ENCODE measurements at places on chromosomes 16 and 17. TPM values are rescaled to one million over a fixed set of nuclear protein-coding genes. Genes with fewer than 3 reads are reported as not detected.

FBXW10B gene
- total RNA-seq: 1.1 TPM

CMTM2 gene
- not detected for total RNA-seq

GLOD4 gene
- total RNA-seq: 54.0 TPM

RPTOR gene
- 30.7 TPM for total RNA-seq

SSTR5 gene
- not detected for total RNA-seq

GRCh38 chr16:11078812-11079459 lies 134.6 kb downstream of the CLEC16A start:
- DNase-seq: peak; percentile 59

DNA sequence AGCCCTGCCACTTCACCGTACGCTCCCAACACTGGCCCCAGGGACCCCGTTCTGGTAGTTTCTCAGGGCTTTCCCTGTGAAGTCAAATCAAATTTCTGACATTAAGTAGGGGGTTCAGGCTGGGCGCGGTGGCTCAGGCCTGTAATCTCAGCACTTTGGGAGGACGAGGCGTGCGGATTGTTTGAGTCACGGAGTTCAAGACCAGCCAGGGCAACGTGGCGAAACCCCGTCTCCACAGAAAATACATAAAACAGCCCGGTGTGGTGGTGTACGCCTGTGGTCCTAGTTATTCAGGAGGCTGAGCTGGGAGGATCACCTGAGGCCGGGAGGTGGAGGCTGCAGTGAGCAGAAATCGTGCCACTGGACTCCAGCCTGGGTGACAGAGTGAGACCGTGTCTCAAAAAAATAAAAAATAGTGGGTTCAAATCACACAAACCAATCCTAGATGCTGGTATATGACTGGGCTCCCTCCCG lies 632 bp downstream of the CYBC1 start:
- no peak for DNase-seq

GRCh38 chr17:8147141-8147804 lies 4.9 kb downstream of the PER1 start:
- peak; percentile 90 for DNase-seq

GRCh38 chr16:12539185-12539929 lies 264.3 kb downstream of the CPPED1 start:
- DNase-seq: no peak

DNA sequence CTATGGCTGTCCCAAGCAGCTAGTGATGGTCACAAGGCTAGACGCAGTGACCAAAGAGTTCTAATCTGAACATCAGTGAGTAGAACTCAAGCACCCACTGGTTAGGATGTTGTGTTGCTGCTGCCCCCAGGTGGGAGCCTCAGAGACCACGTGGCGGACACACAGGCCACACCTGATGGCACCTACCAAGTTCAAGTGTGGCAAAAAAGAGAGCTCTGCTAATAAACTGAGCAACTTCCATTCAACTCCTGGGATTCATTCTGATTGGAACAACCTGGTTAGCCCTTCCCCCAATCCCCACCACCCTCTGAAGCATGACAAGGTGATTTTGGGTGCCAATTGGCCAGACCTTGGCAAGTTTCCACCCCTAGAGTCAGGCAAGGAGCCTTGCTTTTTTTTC lies 3.5 kb upstream of the LCMT1 start:
- no peak for DNase-seq

GRCh38 chr16:19073344-19073743 lies 5.9 kb downstream of the COQ7 start:
- DNase-seq: no peak

GRCh38 chr17:27612160-27612770 lies 18.7 kb upstream of the LGALS9 start:
- no peak for DNase-seq

GRCh38 chr17:12680407-12680897 lies 14.8 kb downstream of the MYOCD start:
- no peak for DNase-seq

DNA sequence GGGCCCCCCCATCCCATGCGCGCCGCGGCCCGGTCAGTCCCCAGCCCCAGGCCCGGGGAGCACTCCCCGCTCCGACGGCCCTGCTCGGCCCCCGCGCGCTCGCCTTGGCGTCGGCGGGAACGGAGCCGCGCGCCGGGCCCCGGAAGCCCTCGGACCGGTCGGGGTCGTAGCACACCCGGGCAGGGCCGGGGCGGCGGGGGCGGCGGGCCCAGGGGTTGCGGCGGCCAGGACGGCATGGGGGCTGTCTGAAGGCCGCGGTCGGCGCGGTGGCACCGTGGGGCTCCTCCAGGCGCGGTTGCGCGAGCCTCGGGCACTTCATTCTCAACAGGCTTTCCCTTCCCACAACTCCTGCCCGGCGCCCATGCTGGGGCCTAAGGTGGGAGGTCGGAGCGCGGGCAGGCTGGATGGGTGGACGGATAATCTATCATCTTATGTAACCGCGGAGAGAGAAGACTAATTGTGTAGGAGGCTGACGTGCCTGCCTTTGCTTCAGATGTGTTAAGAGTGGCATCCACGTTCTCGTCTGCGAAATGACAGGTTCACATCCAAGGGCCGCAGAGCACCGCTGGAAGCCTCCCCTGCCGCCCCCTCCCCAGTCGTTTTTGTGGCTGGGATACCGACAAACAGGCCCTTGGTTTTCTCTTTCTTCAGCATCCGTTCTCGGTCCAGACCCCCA lies 708 bp downstream of the BAIAP2 start:
- no peak for DNase-seq

DNA sequence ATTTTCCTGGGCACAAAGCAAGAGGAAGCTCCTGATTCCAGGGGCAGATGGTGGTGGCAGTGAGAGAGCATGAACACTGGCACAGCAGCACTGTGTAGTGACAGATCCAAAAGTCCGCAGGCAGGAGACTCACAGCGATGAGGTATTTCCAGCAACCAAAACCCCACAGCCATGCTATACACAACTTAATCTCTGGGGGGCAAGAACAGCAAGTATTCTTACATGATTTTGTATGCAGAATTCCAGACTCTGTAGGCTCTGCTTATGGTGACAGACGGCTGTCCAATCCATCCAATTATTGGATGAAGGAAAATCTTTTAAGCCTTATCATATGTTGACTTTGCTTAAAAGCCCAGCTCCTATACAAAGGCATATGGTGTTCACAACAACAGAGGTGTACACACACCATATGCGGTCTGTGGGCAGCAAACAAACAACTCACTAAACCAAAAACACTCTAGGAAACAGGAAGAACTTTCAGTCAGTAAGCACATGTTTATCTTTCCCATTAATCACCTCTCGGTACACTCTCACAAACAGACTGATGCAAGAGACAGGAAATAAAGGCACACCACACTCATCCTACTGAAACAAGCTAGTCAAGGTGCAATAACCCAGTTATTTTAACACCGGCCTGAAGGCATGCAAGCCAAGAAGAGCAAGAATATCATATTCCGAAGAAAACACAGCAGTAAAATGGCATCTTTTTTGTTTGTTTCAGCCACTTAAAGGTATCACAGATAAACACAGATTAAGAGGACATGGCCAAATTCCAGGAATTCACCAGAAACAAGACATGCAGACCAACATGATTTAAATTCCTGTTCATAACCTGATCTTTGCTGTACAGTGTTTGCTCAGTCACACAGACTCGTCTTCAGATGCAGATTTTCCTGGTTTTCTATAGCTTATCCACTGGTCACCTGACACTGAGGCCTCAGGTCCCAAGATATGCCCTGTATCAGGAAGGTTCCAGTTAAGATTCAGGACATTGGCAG lies 47.8 kb downstream of the ERN1 start:
- DNase-seq: no peak

GRCh38 chr16:84508502-84508901 lies 4.0 kb upstream of the MEAK7 start:
- no peak for DNase-seq
